ENCODE measurements at places on chromosomes 4 and X.

GRCh38 chr4:4831825-4832224 lies 27.6 kb upstream of the MSX1 start:
- DNase-seq, result no peak

DNA sequence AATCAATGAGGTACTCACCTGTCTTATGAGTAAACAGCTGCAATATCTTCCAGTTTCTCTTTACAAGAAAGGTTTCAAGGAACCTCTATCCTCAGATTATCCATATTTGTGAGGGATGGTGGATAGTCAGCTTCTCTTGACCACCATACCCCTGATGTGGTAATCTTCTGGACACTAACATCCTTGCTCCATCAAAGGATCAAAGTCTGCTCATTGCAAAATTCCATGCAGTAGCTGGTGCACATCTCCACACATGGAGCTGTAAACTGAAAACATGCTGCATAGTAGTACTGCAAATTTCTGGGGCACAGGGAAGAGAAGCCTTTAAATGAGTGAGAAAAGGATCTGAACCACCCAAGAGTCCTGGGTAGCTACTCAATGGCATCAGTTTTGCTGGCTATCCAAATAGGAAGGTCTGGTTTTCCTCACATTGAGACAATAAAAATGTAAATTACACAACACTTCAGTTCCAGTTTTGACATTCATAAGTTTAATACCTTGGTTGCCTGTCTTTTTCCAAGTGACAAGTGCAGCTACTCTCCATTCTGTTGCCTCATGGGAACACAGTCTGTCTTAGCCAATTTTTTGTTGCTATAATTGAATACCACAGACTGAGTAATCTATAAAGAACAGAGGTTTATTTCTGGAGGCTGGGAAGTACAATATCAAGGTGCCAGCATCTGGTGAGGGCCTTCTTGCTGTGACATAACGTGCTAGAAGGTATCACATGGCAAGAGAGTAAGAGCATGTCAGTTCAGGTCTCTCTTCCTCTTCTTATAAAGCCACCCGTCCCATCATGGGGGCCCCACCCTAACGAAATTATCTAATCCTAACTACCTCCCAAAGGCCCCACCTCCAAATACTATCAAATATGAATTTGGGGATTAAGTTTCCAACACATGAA lies 34.4 kb upstream of the ARHGEF6 start:
- DNase-seq, result no peak

GRCh38 chrX:120365320-120365719 lies 3.4 kb downstream of the ATP1B4 start:
- peak; percentile 7 for DNase-seq

DNA sequence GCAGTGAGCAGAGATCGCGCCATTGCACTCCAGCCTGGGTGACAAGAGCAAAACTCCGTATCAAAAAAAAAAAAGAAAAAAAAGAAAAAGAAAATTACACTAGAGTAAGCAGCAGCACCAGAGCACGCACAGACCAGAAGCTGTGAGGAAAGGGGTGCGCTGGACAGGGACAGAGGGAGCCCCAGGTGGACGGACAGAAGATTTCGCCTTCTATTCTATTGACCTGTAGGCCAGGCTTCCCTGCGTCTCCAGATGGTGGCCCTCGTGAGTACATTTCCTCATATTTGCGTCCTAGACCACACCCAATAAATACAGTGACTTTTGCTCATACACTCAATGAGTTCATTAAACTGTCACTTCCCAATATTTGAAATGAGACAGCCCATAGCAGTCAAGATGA lies 19.1 kb downstream of the MTNR1A start:
- DNase-seq, result no peak

All from AG08396 (cell line).